ENCODE measurements at places on chromosomes 4 and X.

GRCh38 chr4:184734758-184735157 is 862 bp upstream of the CENPU start:
- DNase-seq, result no peak

- no peak for DNase-seq
Measured at GRCh38 chr4:3385711-3386420, 55.9 kb upstream of the HGFAC start.

GRCh38 chr4:182297659-182298058 is 54.5 kb downstream of the TENM3 start:
- no peak for DNase-seq

- DNase-seq, result no peak
Measured at GRCh38 chrX:44873415-44874276, 658 bp downstream of the KDM6A start.

DNA sequence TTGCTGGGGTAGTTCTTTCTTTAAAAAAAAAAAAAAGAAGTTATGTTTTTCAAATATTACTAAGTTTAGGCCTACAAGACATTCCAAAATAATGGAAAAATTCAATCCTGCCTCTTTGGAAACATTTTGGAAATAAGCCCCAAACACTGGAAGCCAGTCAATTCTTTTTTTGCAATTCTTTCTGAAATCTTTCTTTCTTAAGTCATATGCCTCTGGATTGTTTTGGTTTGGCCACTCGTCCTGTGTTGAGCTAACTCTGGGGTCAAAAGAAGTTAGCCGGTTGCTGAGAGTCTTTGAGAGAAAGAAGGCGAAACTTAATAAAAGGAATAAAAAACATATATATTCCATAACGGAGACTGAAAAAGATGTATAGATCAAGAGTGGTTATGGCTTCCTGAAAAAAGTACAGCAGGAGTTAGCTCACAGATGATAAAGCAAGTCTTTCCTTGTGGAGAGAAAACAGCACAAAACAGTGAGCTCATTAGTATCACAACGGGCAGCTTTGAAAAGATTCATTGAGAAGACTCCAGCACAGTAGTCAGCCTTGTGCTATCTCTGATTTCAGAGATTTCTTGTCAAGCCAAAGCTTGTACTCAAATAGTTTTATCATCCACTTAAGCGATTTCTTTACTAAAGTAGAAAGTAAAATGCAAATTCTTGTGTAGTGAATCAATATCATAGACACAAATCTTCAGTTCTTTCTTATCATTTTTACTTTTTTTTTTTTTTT is 64.8 kb downstream of the PLS3 start:
- no peak for DNase-seq

DNA sequence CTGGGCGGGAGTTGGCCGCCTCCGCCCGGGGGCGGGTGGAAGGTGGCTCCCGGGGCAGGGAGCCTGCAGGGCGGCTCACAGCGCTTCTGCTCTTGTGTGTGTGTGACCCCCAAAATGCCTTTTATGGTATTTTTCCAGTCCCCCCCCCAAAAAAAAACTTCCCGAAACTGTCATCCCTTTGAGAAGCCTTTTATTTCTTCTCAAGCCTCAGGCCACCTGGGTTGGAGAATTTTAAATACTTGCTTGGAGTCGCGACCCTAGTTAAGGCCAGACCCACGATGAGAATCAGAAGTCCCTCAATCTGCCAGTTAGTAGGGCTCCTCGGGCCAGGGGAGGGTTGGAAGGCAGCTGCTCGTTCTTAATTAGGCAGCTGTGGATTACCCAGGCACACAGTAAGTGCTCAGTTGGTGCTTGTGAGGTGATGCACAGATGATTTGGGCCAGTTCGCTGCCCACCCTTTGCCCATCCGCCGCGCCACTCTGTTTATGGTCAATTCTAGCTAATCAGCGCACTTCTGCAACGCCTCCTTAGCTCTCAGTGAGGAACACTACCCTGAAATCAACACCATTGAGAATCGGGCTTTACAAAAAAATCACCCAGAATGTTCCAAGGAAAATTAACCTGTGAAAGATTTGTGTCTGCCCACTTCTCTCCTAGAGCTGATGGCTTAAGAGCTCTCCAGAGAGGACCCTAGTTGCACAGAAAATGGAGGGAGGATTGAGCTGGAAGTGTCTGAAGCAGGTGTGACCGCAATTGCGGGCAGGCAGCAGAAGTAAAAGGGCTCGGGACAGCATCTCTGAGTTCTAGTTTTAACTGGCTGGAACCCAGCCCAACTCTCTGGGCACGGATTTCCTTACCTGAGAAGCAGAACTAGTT is 648 bp upstream of the SCD5 start:
- no peak for DNase-seq

DNA sequence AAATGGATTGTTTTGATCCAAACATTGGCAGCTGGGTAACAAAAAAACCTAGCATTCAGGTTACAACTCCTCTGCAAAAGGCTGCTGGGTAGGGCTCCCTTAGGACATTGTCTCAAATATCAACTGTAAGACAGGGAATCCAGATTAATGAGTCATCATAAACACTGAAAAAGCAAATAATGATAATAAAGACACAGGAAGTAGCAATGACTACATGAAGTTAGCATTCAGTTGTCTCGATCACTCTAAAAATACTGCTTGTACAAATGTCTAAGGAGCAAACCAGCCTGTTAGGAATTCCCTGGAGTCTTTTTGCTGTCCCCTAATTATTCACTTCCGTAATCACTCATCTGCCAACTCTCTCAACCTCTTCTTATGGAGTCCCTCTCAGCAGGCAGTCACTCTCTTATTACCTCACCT is 259.2 kb downstream of the GPC3 start:
- no peak for DNase-seq

DNA sequence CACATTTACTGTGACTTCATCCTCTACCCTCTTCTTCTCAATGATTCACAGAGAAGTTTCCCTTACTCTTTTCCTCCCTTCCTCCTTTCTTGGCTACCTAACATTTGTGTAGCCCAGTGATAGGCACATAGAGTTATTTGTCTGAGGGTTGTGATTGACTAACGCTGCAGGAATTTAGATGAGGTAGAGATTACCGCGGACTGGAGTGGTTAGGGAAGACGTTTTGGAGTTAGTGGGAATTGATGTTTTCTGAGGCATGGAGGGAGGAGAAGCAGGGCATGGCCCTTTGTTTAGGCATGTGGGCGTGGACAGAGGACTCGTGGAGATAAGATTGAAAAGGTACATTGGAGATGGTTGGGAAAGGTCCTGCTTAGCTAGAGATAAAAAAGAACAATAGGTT is 246.7 kb downstream of the GPAT3 start:
- DNase-seq, result no peak

DNA sequence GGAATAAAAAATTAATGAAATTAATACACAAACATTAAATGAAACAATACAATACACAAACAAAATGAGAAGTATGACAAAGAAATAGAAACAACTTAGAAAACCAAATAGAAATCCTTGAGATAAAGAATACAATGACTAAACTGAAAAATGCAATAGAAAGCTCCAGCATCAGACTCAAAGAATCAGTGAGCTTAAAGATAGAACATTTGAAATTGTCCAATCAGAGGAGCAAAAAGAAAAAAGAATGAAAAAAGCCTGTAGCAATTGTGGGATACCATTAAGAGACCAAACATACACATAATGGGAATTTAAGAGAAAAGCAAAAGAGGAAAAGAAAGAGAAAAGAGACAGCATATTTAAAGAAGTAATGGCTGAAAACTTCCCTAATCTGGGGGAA is 25.7 kb downstream of the EMCN start:
- DNase-seq, result no peak

Measured in stimulated activated CD4-positive, alpha-beta T cell treated with anti-CD3 and anti-CD28 coated beads, Interleukin-1b, Interleukin-23, amount 100 ng/mL, for 1 hour (primary cell).